Lung (tissue), 17 donors: ENCODE measurements at places on chromosomes 12 and 14. TPM values are rescaled to one million over a fixed set of nuclear protein-coding genes. Genes with fewer than 3 reads are reported as not detected.

The FZD10 gene
- 1.7 TPM for total RNA-seq

The ASIC1 gene
- 2.0 TPM for total RNA-seq

The TAS2R42 gene
- total RNA-seq, result not detected

The WNT1 gene
- 0.15 TPM for total RNA-seq

The PRH2 gene
- not detected for total RNA-seq

The RHNO1 gene
- 14.2 TPM for total RNA-seq

The GLIPR1L1 gene
- not detected for total RNA-seq

The ACVRL1 gene
- 186 TPM for total RNA-seq

The RTL1 gene
- not detected for total RNA-seq

The TCL1A gene
- 0.21 TPM for total RNA-seq

The TAS2R9 gene
- not detected for total RNA-seq

The MBIP gene
- total RNA-seq, result 484 TPM

The C14orf39 gene
- total RNA-seq, result 0.64 TPM

The TRPV4 gene
- 2.1 TPM for total RNA-seq

The MIP gene
- not detected for total RNA-seq

The WIF1 gene
- total RNA-seq, result 109 TPM

The ART4 gene
- total RNA-seq, result 1.1 TPM

The AMIGO2 gene
- total RNA-seq, result 5.7 TPM

The IL22 gene
- total RNA-seq, result not detected

The RNASE12 gene
- total RNA-seq, result not detected

The SCYL2 gene
- total RNA-seq, result 34.2 TPM

The SAMD15 gene
- 12.5 TPM for total RNA-seq

The OR6C2 gene
- not detected for total RNA-seq

The MOAP1 gene
- total RNA-seq, result 48.6 TPM

The RNU4-1 gene
- total RNA-seq, result under 0.01 TPM

The CKAP4 gene
- 48.3 TPM for total RNA-seq

The ESR2 gene
- 0.55 TPM for total RNA-seq

The METTL25 gene
- 25.1 TPM for total RNA-seq

The ESRRB gene
- 0.26 TPM for total RNA-seq

The SLC8A3 gene
- total RNA-seq, result 0.80 TPM

The LIN7A gene
- 21.7 TPM for total RNA-seq

The PAPLN gene
- total RNA-seq, result 18.0 TPM

The B4GALNT3 gene
- total RNA-seq, result 1.7 TPM

The COX8C gene
- total RNA-seq, result not detected

The RBM25 gene
- 59.4 TPM for total RNA-seq

The GPR162 gene
- 23.4 TPM for total RNA-seq

The CFAP251 gene
- total RNA-seq, result 24.0 TPM
